Stimulated activated CD8-positive, alpha-beta memory T cell treated with anti-CD3 and anti-CD28 coated beads, Interleukin-15, amount 100 ng/mL, for 1 hour (primary cell): ENCODE measurements at places on chromosomes 1 and 21.

- DNase-seq: peak; percentile 62
Observed at GRCh38 chr1:192808518-192809306, at the start of gene RGS2. RGS2 (plus strand) TSS chr1:192809039; CDS start chr1:192809072, 33 bp downstream.

- DNase-seq: no peak
Observed at GRCh38 chr1:17572264-17572985, 32.9 kb downstream of the ARHGEF10L start.

- DNase-seq: no peak
Observed at GRCh38 chr1:206729507-206729906, 41.1 kb upstream of the IL19 start.

GRCh38 chr1:78787544-78787943 lies 137.9 kb downstream of the IFI44 start:
- DNase-seq: no peak

GRCh38 chr1:63005812-63006211 lies 221.9 kb downstream of the ATG4C start:
- no peak for DNase-seq

DNA sequence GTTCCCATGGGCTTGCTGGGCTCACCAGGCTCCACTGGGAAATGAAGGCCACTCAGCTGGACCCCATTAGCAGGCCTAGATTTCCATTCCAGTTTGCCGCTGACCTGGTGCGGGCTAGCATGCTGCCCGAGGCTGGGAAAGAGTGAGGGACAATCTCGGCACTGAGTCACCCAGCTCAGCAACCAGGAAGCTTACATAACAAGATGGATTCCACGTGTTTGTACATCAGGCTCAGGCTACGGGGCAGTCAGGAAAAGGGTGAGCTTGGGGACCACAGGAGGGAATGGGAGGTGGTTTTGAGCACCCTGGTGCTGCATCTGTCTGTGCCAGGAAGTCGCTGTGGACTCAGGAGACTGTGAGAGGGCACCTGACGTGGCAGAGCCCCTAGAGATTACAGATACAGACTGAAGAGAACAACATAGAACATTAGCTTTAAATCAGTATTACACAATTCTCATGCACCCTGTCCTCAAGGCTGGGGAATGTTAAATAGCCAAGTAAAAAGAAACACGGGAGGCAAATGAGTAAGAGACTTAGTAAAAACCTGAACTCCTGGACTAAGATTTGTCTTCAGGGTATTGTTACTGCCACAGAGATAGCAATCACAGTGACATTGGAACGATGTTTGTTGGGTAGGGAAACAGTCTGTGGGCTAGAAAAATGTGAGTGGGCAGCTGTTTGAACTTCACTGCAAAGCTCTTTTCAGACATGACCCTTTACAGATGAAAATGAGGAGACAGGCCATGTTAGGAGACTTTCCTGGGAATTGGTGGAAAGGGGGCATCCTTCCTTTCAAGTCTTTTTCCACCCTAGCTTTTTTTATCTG lies 51.1 kb downstream of the GLUL start:
- DNase-seq: no peak

GRCh38 chr1:42835422-42835821 lies 11.0 kb upstream of the ZNF691 start:
- no peak for DNase-seq

- no peak for DNase-seq
Observed at GRCh38 chr1:222124602-222125001, 382.7 kb upstream of the DUSP10 start.

GRCh38 chr1:155077758-155078445 lies 735 bp upstream of the EFNA3 start:
- DNase-seq: no peak

DNA sequence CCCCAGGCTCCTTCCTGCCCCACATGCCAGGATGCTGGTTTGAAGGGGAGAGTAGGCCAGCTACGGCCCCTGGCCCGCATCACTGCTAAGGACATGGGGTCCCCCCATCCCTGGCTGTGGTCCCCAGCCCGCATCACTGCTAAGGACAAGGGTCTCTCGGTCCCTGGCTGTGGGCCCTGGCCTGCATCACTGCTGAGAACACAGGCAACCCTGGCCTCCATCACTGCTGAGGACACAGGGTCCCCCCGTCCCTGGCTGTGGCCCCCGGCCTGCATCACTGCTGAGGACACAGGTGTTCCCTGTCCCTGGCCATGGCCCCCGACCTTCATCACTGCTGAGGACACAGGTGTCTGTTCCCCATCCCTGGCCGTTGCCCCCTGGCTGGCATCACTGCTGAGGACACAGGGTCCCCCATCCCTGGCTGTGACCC lies 448 bp upstream of the OBSCN start:
- DNase-seq: no peak

GRCh38 chr1:17375651-17376050 lies 3.7 kb downstream of the PADI6 start:
- DNase-seq: no peak

DNA sequence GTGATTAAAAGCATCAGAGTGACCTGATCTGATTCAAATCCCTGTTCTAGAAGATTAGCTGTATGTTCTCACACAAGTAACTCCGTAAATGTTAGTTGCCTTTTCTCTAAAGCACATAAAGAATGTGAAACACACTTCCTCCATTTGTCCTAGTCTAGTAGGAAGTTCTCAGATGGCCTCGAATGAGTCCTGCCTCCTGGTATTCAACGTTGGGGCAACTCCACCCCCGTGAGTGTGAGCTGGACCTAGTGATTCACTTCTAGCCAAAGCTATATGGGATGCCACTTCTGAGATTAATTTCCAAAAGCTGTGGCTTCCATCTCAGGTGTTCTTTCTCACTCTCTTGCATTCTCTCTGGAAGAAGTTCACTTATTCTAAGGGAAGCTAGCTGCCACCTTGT lies 267.6 kb downstream of the GPATCH2 start:
- no peak for DNase-seq

GRCh38 chr1:224744521-224744920 lies 128.4 kb downstream of the CNIH3 start:
- no peak for DNase-seq

DNA sequence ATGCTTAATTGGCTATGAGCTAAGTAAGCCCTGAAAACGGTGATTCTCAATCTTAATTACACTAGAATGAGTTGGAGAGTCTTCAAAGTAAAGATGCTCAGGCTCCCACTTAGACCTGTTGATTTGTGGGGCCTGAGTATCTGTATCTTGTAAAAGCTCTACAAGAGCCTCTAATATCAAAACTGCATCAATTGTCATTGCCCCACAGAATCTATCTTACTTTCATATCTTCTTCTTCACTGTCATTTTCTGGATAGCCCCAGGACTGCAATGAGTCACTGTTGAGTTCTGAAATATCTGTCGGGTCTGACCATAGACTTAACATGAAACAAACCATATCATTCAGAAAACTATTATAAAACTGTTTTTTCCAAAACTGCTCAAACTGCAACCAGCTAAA lies 102.8 kb upstream of the SERTAD4 start:
- DNase-seq: no peak

GRCh38 chr21:33028287-33028670 lies 2.5 kb downstream of the OLIG2 start:
- DNase-seq: no peak

GRCh38 chr1:36609241-36610027 lies 126.7 kb upstream of the CSF3R start:
- DNase-seq: no peak

DNA sequence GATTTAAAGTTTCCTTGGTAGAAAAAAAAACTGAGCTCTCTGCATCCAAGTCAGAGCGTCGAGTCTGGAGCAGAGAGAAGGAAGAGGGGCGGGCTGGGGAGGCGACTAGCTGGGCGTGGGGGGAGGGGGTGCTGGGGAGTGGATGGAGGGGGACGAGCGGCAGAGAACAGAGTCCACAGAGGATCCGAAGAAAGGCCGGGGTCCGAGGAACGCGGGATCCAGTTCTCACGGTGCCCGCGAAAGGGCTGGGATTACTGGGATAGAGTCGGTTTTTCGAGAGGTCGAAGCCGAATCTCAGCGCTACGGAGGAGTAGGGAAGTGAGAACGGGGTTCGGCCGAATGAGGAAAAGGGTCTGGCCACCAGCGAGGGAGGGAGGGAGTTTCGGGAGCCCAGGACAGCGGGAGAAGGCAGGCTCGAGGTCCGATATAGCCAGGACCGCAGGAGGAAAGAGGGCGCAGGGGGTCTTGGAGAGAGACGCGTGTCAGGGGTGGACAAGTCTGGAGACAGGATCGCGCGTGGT lies 665 bp downstream of the DAB1 start:
- DNase-seq: no peak

- DNase-seq: no peak
Observed at GRCh38 chr1:213883618-213884017, 104.2 kb upstream of the PROX1 start.

- DNase-seq: no peak
Observed at GRCh38 chr1:202165267-202165941, 5.0 kb upstream of the PTPN7 start.

- DNase-seq: no peak
Observed at GRCh38 chr1:179314928-179315327, 21.3 kb downstream of the SOAT1 start.

GRCh38 chr1:81998165-81998564 lies 197.4 kb downstream of the ADGRL2 start:
- DNase-seq: no peak

GRCh38 chr21:43312011-43312410 lies 114.9 kb downstream of the SIK1 start:
- no peak for DNase-seq

DNA sequence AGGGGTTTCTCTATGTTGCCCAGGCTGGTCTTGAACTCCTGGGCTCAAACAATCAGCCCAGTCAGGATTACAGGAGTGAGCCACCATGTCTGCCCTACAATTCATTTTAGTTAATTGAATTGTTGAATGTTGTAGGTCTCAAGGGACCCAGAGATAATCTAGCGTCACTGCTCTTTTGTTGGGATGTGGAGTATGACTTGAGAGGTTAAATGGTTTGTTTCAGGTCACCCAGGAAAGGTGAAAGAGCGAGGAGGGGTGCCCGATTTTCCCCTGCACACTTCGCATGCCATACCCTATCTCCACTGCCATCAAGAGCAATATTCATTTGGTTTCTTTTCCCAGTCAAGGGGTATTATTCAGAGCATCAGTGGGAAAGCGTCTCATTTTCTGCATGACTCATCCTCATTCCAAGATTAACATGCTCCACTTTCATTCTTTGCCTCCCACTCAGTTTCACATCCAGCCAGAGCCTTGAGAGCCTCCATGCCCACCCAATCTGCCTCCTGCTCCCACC lies 13.1 kb upstream of the SLC30A1 start:
- no peak for DNase-seq

DNA sequence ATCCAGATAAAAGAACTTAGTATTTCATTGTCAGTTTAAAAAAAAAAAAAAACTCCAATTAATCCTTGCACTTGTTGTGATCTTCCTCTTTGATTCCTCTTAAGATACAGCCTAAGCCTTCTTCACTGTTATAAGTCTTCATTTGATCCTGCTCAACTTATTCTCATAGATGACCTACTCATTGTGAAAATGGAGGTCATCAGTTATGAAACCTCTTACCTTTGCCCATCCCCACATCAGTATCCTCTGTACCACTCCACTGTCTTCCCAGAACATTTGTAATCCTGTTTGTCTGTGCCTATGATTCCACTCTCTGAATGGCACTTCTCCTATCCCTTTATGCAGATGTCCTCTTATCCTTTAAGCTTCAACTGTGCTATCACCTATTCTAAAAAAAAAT lies 28.0 kb downstream of the ODR4 start:
- DNase-seq: no peak

GRCh38 chr1:57704231-57704630 lies 280.4 kb upstream of the DAB1 start:
- no peak for DNase-seq

DNA sequence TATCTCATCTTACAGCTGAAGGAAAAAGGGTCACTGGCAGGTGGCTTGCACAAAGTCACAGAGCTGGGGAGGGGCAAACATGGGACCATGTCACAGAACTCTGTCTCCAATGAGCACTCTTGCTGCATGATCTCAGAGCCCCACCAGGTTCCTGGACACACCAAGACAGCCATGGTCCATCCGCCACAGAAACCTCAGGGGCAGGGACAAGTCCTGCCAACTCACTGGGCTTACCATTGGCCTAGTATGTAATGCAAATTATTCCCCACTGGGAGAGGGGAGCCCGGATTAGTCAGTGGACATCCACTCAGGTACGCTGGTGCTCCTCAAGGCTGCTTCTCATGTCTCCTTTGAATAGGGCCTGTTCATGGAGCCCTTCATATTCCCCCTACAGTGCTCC lies 14.2 kb downstream of the S100A7A start:
- no peak for DNase-seq
